Activated CD8-positive, alpha-beta memory T cell treated with anti-CD3 and anti-CD28 coated beads, Interleukin-2, amount 50 U/mL, for 4 hours (primary cell): ENCODE measurements at places on chromosomes 12 and 14.
A peak's percentile ranks its signal among the peaks of the same experiment; 100 is the strongest.

DNA sequence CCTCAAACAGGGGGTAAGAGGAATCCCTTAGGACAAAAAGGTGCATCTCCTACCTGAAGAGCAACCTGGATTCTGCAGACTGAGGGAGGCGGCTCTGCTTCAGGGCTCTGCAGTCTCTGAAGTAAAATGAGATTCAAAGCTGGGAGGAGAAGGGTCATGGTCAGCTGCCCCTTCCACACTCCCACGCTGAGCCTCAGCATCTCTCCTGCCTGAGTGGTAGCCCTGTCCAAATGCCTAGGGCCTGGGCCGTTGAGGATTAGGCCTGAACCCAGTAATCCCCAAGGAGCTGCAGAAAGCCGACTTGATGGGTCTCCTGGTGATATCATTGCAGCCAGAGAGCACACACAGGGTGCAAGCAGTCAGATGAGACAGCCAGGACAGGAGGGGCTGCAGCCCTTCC is 18.9 kb downstream of the PHLDA1 start:
- DNase-seq: no peak

GRCh38 chr12:66500841-66501240 is 178.0 kb downstream of the GRIP1 start:
- DNase-seq: no peak

DNA sequence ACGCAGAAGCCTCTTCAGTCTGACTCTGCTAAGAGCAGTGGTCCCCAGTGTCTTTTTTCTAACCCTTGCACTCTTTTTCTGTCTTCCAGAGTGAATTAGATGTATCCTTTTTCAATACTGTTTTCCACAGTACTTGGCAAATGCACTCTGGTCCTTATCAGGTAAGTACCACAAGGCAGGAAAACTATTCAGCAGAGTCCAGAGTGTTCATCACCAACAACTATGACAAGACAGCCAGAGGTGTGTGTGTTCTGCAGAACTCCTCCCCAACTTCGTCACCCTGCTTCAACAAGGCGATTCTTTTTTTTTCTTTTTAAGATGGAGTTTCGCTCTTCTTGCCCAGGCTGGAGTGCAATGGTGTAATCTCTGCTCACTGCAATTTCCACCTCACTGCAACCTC is 54.3 kb upstream of the STRN3 start:
- no peak for DNase-seq

DNA sequence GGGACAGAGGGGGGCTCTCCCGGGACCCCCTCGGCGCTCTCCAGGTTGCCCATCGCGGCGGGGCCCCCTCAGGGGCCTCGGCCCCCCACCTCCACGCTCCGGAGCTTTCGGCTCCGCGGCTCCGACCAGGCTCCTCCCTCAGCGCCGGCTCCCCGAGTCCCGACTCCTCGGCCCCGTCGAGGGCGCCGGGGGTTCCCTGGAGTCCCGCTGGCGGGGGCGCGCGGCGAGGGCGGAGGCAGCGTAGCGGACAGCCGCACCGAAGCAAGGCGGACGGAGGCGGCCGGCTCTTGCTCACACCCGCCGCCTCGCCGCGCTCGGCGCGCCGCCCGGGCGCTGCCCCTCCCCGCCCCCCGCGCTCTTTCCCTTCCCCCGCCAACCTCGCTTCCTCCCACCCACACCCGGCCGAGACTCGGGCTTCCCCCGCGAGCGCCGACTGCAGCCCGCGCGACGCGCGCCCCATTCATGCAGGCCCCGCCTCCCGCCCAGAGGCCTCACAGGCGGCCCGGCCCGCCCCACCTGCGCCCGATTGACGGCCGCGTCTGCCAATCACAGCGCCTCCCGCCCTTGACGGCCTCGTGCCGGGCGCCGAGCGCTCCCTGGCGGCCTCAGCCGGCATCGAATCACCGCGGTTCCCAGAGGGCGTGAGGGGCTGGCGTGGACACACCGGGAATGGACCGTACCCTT is at the start of gene FMNL3:
FMNL3 (minus strand) TSS at position 278 of the 684 bp plus-strand sequence; CDS start at position 53, 225 bp downstream.
- DNase-seq: peak; percentile 100

- DNase-seq: no peak
Measured at GRCh38 chr12:52089491-52089890, 10.0 kb downstream of the SMIM41 start.

DNA sequence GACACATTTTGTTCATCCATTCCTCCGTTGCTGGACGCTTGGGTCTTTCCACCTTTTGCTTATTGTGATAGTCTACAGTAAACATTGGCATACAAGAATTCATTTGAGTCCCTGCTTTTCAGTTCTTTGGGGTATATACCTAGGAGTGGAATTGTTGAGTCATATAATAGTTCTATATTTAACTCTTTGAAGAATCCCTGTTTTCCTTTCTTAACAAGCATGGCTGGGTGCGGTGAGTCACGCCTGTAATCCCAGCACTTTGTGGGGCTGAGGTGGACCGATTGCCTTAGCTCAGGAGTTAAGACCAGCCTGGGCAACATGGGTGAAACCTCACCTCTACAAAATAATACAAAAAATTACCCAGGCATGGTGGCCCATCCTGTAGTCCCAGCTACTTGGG is 75.4 kb downstream of the CCDC92 start:
- DNase-seq: no peak

GRCh38 chr12:8076366-8076765 is 5.7 kb upstream of the NECAP1 start:
- DNase-seq: no peak

GRCh38 chr14:78401866-78402265 is 231.7 kb downstream of the NRXN3 start:
- no peak for DNase-seq

GRCh38 chr12:83462419-83462818 is 775.7 kb downstream of the TMTC2 start:
- no peak for DNase-seq

DNA sequence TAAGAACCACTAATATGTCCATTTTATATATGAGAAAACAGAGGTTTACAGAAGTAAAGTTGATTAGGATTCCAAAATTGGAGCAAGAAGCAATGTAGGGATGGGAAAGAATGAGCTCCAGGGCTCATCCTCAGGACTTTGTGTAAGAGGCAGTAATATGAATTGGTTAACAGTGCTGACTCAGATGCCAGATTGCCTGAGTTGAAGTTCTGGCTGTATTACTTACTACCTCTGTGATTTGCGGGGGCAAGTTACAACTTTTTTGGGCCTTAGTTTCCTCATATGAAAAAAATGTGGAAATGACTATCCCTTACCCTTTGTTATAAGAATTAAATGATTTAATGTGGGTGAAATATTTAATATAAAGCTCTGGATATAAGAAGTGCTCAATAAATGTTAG is 35.1 kb upstream of the PPP2R5E start:
- no peak for DNase-seq

DNA sequence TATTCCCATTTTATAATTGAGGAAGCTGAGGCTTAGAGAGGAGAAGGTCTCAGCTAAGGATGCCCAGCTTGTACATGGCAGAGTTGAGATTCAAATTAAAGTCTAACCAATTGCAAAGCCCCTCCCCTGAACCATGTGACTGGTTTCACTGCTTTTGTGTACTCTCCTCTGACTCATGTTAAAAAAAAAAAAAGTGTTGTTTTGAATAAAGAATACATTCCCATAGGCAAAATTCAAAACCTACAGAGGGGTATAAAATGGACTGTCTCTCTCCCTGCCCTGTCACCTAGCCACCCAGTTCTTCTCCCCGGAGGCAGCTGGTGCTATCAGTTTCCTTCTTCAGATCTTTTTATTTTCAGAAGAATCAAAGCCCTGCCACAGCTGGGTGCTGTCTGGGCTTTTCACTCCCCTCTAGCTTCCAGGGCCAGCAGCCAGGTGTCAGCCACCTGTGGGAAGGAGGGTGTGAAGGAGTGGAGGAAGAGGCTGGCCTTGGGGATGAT is 5.4 kb downstream of the PSMD9 start:
- no peak for DNase-seq

DNA sequence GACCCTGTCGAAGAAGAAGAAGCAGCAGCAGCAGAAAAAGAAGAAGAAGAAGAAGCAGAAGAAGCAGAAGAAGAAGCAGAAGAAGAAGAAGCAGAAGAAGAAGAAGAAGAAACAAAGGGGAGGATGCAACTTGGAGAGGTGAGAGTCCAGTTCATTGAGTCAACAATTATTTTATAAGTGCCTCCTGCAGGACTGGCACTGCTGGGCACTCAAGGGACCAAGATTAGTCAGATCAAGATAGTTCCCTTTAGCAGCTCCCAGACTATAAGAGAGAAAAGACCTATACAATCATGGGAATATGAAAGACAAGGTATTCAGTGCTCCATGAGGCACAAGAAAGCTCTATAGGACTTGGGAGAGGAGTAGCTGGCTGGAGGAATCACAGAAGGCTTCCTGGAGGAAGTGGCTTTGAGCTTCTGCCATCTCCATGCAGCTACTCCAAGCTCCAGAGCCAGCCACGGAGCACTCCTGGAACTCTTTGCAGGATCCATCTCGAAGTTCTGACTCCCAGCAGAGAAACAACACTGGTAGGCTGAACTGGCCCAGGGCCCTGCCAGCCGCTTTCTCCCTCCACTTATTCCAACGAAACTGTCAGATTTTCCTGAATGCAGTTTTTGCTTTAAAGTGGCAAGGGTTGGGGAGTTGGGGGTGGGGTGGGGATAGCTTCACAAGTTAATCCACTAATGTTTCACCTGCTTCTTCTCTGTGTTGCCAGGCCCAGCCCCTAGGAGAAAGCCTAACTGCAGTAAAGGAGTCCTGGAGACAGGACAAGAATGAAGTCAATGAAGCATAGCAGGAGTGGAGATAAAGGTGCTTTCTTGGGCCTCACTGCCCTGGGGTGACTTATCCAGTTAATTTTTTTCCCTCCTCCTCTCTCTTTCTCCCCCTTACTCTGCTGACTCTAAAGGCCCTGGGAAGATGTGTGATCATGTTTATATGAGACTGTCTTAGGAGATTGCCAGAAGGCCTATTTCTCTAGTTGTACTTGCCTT is 140.1 kb upstream of the PARP11 start:
- no peak for DNase-seq

GRCh38 chr14:96634481-96634880 is 132.3 kb downstream of the PAPOLA start:
- no peak for DNase-seq

DNA sequence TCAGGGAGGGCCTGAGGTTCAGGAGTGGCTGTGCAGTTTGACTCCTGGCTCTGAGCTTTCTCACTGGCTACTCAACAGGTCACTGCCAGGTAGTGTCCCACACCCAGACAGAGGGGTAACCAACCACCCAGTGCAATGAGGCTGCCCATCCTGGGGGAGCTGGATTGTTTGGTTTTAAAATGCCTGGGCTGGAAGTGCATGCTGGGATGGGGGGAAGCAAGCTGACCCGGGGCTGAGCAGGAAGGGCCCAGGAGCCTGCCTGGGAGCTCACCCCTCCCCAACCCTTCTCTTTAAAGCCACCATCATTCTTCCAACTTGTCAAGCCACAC is 12.6 kb upstream of the ABHD12B start:
- no peak for DNase-seq

- no peak for DNase-seq
Measured at GRCh38 chr12:6887460-6887859, 14.4 kb upstream of the SPSB2 start.

DNA sequence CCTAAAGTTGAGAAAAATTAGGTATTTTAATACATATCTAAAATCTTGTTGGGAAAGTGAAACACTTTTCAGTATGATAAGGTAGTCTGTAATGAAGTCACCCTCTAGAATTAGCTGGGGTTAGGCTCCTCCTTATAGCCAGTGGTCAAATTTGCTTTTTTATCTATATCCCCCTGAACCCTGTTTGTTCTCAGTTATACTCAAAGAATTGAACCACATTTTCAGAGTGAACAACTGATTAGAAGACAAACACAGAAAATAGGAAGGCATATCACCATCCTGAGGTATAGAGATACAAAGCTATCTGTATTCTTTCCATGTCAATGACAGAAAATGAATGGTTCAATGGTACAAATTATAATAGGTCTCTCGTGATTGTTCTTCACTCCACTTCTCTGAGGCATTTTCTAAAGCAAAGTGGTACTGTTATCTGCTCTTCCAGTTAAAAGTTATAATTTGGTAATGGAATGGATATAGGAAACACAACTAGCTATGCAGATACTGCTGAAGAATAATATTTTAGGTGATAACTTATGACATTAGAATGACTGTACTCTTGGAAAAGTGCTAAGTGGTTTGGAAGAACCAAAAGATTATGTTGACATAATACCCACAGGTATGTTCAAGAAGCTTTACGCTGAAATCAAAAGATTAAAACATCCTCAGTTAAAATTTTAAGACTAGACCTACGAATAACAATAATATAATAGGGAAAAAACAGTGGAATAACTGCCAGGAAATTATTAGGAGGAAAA is 27.6 kb downstream of the WASHC3 start:
- no peak for DNase-seq

DNA sequence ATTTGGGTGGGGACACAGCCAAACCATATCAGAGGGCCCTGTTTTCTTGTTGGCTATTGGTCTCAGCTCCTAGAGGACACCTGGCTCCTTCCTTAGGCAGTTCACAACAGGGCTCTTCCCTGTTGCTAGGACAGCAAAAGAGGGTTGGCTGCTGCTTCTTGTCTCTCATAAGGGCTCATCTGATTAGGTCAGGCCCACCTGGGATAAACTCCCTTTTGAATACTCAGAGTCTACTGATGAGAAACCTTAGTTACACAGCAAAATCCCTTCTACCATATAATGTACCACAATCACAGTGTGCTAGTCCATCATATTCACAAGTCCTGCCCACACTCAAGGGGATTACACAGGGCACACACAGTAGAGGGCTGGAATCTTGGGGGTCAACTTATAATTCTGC is 49.7 kb downstream of the PPM1H start:
- no peak for DNase-seq

DNA sequence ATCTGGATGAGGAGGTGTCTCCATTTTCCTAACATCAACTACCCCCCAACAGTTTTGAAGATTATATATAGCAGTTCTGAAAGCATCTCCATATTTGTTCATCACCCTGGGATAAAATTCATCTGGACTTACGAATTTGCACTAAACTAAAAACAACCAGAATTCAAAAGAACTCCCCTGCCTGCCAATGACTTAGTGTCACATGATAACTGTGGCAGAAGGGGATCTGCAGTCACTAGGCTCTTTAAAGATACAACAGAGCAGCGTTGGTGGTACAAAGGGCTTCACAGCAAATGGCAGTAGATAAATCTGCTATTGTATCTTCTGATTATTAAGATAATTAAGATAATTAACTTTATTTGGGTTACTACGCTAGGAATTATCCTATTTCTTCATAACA is 30.1 kb downstream of the GPR135 start:
- DNase-seq: no peak

DNA sequence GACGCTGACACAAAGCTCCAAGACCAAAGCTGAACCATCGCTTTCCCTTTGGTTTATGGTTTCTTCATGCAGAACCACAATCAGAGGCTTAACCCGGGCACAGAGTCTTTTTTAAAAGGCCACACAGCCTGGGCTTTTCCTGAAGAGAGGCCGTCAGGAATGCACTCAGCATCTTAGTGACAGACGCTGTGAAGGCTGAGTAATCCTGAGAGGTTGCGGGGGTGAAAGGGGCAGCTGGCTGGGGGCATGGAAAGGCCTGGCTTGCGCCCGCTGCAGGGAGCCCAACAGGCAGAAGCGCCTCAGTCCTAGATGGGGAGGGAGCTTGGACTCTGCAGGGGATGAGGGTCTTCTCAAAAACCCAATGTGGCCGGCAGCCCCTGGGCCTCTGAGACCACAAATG is 13.6 kb downstream of the CTDSP2 start:
- no peak for DNase-seq

- no peak for DNase-seq
Measured at GRCh38 chr12:108479364-108480070, 35.6 kb upstream of the FICD start.

- DNase-seq: no peak
Measured at GRCh38 chr14:105096206-105096875, 31.1 kb upstream of the GPR132 start.
